Cortex of kidney (tissue), 1 donor: ENCODE measurements at places on chromosomes 2 and 18.

DNA sequence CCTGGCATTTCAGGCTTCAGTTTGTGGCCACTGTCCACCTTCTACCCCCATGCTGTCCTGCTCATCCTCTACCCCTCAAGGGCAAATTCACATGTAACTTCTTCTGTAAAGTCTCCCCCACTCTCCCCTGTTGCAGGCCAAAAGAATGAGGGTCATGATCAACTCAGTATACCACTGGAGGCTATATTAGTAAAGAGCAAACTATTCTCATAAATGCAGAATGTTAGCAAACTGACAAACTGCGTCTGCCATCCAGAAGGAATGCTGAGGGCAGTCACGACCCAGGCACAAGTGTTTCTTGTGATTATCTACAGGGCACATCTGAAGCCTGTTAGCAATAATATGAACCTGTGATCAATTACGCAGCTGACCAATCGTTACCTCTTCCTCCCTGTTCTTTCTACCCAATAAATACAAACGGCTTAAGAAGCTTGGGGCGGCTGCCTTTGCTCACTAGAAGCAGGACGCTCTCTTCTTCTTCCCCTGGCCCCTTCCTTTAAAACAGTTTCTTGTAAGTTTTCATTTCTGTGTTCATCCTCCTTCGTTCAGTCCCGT, 58.3 kb downstream of the SEPTIN10 start:
- no peak for DNase-seq

DNA sequence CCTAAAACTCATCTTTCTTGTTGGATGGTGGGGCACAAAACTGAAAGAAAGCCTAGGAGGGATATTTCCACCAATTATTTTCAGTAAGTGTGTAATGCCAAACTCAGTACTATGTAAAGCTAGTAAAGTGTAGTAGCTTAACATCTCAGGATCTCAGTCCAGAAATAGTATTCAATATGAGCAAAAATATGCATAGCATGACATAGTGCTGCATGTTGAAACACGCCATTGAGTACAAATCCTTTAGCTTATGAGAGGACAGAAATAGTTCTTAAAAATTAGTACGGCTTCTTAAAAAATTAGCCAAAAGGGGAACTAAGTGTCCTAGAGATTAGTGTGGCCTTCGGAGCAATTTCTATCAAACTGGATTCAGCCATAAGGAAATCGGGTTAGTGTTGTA, 21.7 kb upstream of the ATL2 start:
- no peak for DNase-seq

GRCh38 chr18:48668466-48669179, 129.8 kb downstream of the CTIF start:
- no peak for DNase-seq

DNA sequence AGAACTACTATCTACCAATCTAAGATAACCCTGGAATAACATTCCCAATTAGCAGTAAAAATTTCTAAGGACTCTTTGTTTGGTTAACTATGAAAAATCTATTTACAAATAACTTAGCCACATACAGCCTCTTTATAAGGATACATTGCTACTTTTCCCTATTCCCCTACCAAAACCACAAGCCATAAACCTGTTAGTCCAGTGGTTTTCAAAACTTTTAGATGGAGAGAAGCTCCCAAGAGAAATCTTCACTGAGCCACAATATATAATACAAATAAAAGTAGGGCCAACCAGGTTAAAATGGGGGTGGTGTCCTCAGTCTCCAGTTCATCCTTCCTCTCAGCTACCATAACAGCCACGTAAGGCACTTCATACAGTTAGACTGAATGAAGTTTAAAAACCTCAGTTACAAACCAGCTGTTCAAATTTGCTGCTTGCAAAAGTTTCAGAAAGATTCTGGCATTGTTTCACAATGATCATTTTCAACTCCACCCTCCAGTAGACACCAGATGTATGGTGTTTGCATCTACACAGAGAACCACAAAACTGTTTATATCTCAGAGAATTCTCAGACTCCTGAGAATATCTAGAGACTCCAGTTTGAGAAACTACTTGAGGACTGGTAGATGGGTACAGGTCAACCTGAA, 26.0 kb downstream of the SOS1 start:
- no peak for DNase-seq

DNA sequence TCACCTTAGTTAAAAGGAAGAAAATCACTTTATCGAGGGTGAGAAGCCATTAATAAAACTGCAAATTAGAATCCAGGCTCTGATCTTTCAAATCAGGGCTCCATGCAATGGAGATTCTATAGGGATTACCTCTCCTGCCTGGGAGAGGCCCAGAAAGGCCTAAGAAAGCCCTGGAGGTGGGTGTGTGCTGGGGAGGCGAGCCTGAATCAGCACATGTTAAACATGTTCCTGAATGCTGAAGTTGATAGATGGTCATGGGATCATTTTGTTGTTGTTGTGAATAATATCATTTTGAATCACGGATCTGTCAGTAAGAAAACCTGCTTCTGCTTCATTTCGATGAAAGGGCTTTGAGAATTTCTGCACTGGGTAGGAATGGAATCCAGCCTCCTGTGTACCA, 254.3 kb downstream of the ACKR3 start:
- no peak for DNase-seq

DNA sequence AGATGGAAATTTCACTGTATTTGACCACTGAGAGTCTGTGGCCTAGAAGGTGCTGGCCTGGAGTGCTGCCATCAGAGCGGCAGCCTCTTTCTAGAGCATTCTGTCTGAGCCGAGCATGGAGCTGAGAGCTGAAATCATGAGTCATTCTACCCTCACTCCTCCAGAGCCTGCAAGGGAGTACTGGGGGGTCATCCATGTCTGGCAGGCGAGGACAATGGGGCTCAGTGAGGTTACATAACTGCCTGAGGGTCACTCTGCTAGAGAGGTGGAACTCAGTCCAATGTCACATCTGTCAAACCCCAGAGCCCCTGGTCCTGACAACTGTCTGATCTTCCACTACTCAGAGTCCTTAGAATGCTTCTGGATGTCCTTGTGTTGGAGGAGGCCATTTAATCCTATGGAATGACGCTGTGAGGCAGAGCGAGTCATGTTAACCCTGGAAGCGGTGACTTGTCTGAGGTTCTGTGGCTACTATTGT, 65.3 kb downstream of the HAUS1 start:
- no peak for DNase-seq

DNA sequence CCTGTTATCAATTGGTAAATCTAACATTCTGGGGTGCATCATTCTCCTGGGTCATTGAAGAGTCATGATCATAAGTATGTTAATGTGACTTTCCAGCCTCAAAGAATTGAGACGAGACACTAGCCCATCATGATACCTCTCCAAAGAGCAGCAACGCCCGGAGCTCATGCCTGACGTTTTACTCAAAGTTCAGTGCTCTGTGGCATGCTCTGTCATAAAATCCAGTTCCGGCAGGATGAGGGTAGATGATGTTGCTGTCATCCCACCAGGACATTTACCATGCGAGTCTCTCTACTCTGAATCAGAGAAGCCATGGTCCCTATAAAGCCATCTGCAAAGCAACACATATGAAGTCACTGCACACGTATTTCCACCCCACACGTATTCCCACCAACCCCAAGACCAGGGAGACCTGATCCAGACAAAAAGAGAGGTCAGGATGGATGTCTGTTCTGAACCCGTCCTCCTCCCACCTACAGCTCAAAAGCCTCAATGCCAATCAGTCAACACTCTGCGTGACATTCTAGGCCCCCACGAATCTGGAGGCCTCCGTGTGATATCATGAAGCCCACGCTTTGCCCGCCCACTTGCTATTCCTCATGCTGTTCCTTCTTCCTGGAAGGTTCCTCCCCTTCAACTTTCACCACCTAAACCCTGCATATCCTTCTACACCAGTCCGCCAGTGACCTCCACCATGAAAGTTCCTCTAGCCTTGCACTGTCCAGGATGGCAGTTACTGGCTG, 85.8 kb downstream of the DNMT3A start:
- DNase-seq: no peak

GRCh38 chr18:76252880-76253279, 242.2 kb downstream of the ZNF516 start:
- no peak for DNase-seq

DNA sequence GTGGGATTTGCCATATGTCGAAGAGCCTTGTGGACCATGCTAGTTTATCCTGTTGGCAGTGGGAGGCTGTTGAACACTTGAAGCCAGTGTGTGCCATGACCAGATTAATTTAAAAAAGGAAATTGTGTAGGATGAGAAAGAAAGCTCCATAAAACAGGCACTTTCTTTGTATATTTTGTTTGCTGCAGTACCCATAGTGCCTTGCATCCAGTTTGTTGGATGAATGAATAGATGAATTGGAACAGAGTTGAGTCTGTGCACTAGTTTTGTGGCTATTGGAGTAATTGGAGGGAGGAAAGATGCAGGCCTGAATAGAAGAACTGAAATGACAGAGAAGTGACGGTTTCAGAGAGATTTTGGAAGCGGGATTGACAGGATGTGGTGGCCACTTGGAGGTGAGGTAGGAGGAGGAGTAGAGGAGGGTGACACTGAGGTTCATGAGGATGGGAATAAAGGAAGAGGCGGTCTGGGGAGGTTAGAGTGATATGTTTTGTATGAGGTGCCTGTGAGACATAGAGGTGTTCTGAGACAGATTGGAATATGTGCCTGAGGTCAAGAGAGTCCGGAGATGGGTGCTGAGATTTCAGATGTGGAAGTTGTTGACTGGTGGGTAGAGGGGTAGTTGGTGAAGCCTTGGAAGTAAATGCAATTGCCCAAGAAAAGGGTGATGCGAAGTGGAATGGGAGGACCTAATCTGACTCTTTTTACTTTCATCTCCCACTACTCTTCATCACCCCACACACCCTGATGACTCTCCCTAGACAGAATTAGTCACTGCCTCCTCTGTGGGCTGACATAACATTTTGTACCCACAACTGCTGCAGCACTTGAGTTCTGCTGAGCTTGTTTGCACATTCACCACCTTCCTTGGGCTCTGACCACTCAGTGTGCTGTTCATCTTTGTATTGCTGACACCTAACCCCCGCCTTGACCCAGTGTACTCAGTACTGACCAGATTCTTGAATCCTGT, 5.1 kb downstream of the DGUOK start:
- DNase-seq: no peak

DNA sequence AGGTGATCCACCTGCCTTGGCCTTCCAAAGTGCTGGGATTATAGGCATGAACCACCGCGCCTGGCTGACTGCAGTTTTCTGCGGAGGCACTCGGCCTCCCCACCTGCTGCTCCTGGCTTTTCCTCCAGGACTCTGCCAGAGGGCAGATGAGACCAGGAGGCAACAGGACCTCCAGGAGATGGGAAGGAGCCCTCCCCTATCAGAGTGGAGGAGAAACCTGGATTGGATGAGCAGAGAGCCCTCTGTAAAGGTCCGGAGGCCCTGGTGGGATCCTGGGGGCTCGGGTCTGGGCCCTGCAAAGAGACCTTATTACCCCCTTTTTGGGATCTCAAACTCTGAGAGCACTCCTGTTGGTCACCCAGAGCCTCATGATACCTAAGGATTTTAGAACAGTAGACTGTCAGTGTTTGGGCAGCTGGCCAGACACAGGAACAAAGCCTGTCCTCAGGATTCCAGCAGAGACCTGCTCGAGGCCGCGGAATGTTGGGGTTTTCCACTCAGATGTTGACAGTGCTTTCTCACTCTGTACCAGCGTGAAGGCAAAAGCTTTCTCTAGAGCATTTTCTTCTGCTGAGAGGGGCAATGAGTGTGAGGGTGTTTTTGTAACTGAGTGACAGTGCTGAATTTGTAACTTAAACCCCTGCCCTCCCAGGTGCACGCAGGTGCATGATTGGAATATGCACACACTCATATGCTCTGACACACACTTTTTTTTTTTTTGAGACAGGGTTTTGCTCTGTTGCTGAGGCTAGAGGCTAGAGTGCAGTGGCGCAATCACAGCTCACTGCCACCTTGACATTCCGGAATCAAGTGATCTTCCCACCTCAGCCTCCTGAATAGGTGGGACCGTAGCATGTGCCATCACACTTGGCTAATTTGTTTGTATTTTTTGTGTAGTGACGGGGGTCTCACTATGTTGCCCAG, 48.4 kb downstream of the NPPC start:
- DNase-seq: no peak

- DNase-seq: no peak
Observed at GRCh38 chr2:119552902-119553301, 8.7 kb downstream of the CFAP221 start.

- no peak for DNase-seq
Observed at GRCh38 chr18:67217551-67218166, 298.9 kb downstream of the DSEL start.

GRCh38 chr2:172242961-172243360, 140.3 kb upstream of the DLX2 start:
- DNase-seq: no peak

DNA sequence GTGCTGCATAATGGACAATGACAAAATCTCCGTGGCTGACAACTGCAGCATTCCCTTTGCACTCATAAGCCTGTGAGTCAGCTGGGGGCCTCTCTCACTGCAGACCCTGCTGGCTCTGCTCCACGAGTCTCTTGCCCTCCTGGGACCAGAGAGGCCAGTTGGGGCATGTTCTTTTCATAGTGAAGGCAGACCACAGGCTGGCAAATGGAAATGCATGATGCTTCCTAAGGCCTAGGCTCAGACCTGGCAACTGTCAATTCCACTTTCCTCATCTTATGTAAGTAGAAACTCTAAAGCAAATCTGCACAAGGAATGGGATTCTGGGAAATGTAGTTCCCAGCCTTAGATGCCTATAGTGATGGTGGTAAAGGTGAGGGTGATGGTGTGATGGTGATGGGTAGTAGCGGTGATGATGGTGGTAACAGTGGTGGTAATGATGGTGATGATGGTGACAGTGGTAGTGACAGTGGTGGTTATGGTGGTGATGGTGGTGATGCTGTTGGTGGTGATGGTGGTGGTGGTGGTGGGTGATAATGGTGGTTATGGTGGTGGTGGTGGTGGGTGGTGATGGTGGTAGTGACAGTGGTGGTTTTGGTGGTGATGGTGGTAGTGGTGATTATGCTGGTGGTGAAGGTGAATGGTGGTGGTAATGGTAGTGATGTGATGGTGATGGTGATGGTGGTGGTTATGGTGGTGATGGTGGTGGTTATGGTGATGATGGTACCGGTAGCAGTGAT, 185.8 kb upstream of the ARL4C start:
- no peak for DNase-seq

GRCh38 chr2:212539072-212539880, 674 bp upstream of the ERBB4 start:
- no peak for DNase-seq

- DNase-seq: no peak
Observed at GRCh38 chr18:61827591-61827990, 65.2 kb downstream of the RNF152 start.
